ENCODE measurements at places on chromosomes 7 and 10.

- DNase-seq, result no peak
Observed at GRCh38 chr7:146022776-146023175, 93.8 kb upstream of the CNTNAP2 start.

- peak; percentile 54 for DNase-seq
Observed at GRCh38 chr10:67837541-67838314, at the start of gene DNAJC12. Gene DNAJC12 (minus strand): TSS chr10:67838188. CDS start chr10:67838011, 177 bp downstream.

- no peak for DNase-seq
Observed at GRCh38 chr10:34333513-34333912, 481.6 kb downstream of the PARD3 start.

- peak; percentile 76 for DNase-seq
Observed at GRCh38 chr10:14554091-14554490, 220.6 kb downstream of the FAM107B start.

- DNase-seq, result no peak
Observed at GRCh38 chr10:43676901-43677300, 28.2 kb upstream of the ZNF32 start.
